Kidney capillary endothelial cell (primary cell): ENCODE measurements at places on chromosomes 2 and 18.

DNA sequence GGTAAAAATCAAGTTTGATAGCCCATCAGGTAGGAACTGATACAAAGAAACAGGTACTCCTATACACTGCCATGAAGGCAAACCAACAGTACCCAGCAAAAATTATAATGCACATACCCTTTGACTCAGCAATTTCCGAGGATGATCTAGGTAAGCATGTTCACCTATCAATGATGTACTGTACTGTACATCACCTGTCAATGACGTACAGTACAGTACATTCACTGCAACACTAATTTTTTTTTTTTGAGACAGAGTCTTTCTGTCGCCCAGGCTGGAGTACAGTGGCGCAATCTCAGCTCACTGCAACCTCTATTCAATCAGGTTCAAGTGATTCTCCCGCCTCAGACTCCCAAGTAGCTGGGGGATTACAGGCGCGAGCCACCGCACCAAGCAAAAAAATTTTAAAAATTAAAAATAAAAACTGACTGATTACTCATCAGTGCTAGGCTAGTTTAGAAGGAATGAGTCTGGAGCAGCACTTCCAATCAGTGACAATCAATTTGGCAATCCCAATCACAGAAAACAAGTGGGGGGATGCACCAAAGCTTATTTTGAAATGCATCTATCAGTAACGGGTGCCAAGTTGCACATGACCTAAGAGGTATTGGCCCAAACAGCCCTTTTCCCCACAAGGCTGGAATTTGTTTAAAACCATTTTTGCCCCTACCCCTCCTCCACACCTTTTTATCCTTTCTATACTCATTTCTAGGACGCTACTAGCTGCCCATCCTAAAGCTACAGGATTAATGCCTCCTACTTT is 8.2 kb downstream of the SRSF7 start:
- DNase-seq = no peak

- no peak for DNase-seq
These were observed 44.0 kb downstream of the ITGB1BP1 start for GRCh38 chr2:9379391-9379755.

- no peak for DNase-seq
These were observed 893.2 kb upstream of the CRIM1 start for GRCh38 chr2:35462226-35462998.

DNA sequence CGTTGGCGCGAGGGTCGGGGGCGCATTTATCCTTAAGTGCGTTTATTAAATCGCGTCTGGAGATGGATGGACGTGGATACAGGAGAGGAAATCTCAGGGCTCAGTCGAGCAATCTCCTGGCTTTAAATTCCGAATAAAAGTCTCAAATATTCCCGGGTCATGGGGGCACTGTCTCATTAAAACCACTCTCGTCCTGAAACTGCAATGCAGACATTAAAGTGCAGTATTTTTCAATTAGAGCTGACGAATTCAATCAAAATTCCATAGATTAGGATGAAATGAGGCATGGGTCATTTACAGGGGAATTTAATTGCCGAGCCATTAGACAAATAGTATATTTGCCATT is 10.7 kb upstream of the GBX2 start:
- no peak for DNase-seq

- DNase-seq = no peak
These were observed 915.6 kb downstream of the NRXN1 start for GRCh38 chr2:50116096-50117010.

GRCh38 chr2:86747711-86748639 is 27.9 kb downstream of the RMND5A start:
- DNase-seq = peak; percentile 49

DNA sequence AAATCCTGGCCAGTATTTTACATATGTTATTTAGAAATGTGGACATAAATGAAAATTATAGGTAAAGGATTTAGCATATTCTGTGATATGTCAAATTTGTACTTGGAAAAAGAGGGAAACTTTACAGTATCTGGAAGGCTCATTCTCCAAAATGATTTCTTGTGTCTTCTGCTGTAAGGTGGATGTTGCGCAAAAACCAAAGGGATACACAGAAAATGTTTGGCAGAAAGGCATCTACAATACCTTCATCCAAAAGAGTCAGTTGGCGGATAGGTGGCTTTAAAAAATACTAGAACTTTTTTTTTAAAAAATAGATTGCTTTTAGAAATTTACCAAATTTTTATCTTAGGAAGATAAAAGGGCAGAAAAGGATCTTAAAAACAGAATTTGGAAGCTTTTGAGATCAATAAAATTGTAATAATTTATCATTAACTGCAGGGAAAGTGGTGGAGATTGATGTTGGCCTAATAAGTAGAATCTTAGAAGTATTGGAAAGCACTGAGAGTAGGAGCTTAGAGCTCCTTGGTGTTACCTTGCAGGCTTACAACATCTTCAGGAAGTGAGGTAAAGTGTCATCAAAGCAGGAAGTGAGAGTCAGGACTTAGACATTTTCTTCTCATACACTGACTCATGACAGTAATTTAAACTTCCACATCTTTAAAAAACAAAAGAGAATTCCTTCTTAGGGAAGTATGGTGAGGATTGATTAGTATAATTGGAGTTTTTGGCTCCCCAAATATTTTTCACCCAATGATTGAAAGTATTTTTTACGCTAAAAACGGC is 2.1 kb downstream of the NABP1 start:
- peak; percentile 90 for DNase-seq

DNA sequence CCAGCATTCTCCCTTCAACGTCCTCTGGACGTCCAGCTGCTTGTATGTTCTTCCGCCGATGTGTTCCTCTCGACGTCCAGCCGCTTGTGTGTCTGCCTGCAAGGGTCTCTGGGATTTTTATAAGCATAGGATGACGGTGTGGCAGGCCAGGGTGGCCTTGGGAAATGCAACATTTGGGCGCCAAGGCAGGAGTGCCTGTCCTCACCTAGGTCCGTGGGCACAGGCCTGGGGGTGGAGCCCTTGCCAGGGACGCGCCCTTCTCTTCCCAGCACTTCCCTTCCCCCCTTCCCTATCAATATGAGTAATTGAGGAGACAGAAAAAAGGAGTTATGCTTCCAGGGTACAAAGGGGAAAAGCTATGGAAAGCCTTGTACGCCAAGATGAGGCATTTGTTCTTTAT is 6.4 kb downstream of the NLRC4 start:
- DNase-seq = no peak

- DNase-seq = peak; percentile 35
These were observed at the start of gene BARD1 for GRCh38 chr2:214808981-214809750. BARD1 (minus strand) TSS chr2:214809683; CDS start chr2:214809569, 114 bp downstream.

DNA sequence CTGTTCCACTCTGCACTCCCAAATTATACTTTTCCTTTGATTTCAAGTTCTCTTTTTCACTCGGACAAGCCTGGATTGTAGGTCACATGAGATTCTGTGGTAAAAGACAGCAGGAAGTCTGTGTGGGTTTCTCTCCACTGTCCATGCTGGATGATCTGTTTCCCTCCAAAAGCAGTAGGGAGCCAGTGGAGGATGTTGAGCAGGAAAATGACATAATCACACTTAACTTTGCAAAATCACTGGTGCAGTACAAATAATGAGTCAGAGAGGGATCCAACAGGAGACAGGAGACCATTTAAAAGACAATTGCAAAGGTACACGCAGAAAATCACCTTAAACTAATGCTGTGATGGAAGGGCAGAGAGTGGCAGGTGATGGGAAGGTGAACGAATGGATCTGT is 301.3 kb downstream of the ZNF407 start:
- peak; percentile 37 for DNase-seq

GRCh38 chr18:58866066-58866772 is 1.5 kb downstream of the ZNF532 start:
- no peak for DNase-seq

- DNase-seq = no peak
These were observed 10.8 kb downstream of the FOSL2 start for GRCh38 chr2:28403370-28403956.

- DNase-seq = no peak
These were observed 2.8 kb downstream of the NOL4 start for GRCh38 chr18:34221971-34222306.

DNA sequence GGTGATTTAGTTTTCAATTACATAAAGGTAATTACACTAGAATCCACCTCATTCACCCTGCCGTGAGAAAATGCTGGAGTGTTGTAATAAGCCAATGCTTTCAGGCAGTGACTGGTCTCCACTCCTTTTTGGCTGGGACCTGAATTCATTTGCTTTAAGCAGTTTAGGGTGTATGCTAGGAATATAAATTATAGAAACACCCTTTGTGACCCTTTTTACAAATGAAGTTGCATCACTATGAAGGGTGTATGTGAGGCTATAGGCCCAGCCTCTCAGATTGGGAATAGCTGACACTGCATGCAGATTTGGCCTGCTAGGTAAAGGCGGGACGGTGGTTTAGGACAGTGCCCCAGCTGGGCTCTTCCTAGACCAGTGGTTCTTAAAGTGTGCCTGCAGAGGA is 50.8 kb upstream of the NFE2L2 start:
- DNase-seq = no peak

DNA sequence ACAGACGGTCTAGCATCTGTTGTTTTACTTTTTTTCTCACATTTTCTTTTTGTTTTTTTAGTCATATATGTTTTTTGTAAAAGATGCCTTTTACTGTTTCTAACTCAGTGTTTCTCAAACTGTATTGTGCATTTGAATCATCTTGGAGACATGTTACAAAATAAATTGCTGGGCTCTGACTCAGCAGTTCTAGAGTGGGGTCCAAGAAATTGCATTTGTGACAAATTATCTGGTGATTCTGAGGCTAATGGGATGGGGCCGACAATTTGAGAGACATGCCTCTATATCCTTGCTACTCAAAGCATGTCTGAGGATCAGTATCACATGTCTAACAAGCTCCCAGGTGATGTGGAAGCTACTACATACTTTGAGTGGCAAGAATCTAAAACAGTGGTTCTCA is 478.8 kb downstream of the PLCL1 start:
- DNase-seq = no peak

- DNase-seq = no peak
These were observed 532.7 kb upstream of the FSHR start for GRCh38 chr2:49686897-49687442.

- DNase-seq = no peak
These were observed 59.1 kb upstream of the PGAP1 start for GRCh38 chr2:196985511-196986183.

- no peak for DNase-seq
These were observed 793.0 kb upstream of the ACVR2A start for GRCh38 chr2:147051814-147052213.

- DNase-seq = no peak
These were observed 31.0 kb upstream of the TNS1 start for GRCh38 chr2:218033590-218034496.

DNA sequence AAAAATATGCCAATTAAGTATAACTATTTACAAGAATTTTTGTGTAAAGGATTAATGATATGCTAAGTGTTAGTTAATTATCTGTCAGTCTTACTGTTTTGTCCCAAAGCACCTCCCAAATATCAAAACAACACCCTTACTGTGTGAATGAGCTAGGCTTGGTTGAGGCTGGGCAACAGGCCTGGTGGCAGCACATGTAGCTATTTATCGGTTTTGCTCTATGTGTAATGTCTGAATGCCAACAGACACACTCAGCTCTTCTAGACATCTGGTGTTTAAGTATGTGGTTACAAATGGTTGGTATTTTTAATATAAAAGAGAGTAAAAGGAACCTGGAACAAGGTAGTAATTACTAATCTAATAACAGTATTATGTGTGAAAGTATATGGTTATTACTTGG is 175.3 kb downstream of the RAB3GAP1 start:
- no peak for DNase-seq

DNA sequence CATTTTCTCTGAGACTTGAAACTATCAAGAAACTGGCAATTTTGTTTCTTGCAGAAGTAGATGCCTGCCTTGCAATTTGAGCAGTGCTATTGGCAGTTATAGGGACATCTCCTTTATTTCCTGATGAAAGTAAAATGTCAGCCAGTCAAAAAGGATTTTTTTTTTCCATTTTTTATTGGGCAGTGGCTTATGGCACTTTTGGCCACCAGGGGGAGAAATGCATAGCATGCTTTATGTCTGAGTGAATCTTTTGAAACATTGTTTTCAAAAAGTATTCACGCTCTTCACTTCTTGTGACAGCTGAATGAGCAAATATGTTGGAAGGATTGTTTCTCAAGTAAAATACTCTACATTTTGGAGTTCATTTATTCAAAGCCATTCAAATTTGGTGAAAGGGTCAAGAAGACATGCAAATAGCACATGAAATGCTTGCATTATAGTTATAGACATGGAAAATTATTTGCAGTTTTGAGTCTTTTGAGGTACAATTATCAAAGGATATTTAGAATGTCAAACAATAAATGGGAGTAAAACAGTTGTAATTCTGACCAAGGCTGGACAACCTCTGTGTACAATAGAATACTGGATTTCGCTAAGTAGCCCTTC is 491.0 kb downstream of the CDH2 start:
- DNase-seq = peak; percentile 3

DNA sequence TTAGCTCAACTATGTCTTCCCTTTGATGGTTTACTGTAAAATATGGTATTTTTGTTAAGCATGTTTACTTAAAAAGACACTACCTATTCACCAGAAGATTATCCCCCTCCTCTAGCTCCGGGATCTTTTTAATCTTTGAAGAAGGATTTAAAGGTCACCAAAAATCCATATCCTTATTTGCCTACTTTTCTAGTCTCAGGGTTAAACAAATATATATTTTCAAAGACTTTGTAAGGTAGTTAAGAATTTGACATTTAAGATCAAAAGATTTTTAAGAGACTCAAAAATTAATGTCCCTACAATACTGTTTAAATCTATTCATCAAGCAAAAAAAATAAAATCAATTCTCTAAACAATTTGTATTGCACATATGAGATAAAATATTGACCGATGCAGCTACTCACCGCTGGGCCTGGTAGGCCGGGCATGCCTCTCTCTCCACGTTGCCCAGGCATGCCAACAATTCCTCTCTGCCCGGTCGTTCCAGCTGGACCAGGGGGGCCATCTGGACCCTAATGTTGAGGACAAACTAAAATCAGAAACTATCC is 76.1 kb downstream of the COL3A1 start:
- no peak for DNase-seq

- no peak for DNase-seq
These were observed 96.6 kb downstream of the TXNL1 start for GRCh38 chr18:56541793-56542192.

- DNase-seq = peak; percentile 55
These were observed 53.8 kb upstream of the RBM44 start for GRCh38 chr2:237744613-237745249.

DNA sequence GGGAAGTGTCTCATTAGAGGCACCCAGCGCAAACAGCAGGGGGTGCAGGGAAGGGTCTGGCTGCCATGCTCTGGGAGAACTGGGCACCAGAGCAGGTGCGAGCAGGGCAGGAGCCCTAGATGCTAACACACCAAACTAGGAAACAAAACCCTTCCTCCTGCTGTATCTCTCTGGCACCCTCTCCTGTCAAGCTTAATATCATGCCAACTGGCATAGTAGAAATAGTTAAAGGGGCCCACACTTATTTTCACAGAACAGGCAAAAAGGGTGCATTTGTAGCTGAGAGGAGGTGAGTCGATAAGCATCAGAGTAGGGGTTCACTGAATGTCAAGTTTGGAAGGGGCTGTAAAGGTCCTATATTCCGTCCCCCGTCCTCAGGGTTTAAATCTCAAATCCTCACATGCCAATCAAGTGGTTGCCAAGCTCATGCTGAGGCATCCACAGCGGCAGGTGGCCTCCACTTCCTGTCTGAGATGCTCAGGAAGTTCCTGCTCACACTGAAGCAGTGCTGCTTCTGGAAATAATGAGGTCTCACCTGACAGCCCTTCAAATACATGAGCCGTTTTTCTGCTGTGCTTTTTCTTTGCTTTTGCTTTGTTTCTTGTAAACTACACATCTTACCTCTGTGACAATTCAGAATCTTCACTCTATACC is 14.9 kb upstream of the ACKR3 start:
- no peak for DNase-seq
